ENCODE measurements at places on chromosomes 1 and 21. TPM values are rescaled to one million over a fixed set of nuclear protein-coding genes. Genes with fewer than 3 reads are reported as not detected.

MPZL1 gene
- total RNA-seq, result 43.5 TPM

CRYAA gene
- not detected for total RNA-seq

HSD11B1 gene
- total RNA-seq, result 0.88 TPM

ZNHIT6 gene
- total RNA-seq, result 15.4 TPM

OLIG2 gene
- not detected for total RNA-seq

GRCh38 chr1:116329524-116330341 lies 43.3 kb upstream of the ATP1A1 start:
- H3K27ac ChIP-seq, result peak overlapping the region; percentile 69
- H3K4me1 ChIP-seq, result no peaks in the 10 kb centered on the region
- H3K4me3 ChIP-seq, result no peak overlapping the region

DNA sequence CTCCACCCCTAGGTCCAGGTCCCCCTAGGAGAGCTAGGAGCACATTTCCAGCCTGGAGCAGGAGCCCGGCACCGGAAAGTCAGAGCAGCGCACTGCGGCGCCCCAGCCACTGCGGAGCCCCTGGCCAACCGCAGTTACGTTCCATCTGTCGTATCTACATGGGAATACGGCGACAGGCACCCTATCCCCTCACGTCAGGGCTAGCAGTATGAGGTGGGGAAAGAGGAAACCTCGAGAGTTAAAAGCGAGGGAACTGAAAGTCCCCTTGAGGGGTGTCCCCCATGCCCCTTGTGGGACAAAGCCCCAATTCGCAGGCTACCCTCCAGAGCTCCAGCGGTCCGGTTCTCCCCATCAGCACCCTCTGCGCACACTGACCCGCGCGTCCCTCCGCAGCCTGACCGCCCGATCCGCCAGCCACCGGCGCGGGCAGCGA lies 995 bp downstream of the COLGALT2 start:
- peak overlapping the region; percentile 78 for H3K4me3 ChIP-seq
- no peak for DNase-seq
- no peaks in the 10 kb centered on the region for H3K4me1 ChIP-seq

DNA sequence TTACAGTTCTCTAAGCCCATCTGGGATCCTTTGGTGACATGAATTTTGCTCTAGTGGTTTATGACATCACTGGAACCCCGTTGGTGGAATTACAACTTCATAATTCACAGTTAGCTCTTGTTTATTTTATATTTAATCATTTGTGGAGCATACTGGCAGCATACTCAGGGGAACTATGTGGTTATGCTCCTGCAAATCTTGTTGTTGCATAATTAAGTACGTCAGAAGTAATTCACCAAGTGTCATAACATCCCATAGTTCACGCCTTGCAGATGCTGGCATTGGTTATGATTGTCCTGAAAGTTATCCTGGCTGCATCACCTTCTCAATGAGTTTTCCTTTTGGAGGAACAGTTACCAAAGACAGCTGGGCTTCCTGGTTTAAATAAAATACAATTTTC lies 16.5 kb downstream of the PRRX1 start:
- no peaks in the 10 kb centered on the region for H3K27me3 ChIP-seq
- DNase-seq, result no peak
- no peak overlapping the region for H3K4me3 ChIP-seq
- no peaks in the 10 kb centered on the region for H3K36me3 ChIP-seq
- H3K27ac ChIP-seq, result no peak overlapping the region

- no peaks in the 10 kb centered on the region for H3K27me3 ChIP-seq
- no peak for DNase-seq
- H3K27ac ChIP-seq, result peak overlapping the region; percentile 88
- H3K4me1 ChIP-seq, result peaks cover 9% of the 10 kb centered on the region
Observed at GRCh38 chr1:169368406-169368769, 393 bp downstream of the BLZF1 start.

DNA sequence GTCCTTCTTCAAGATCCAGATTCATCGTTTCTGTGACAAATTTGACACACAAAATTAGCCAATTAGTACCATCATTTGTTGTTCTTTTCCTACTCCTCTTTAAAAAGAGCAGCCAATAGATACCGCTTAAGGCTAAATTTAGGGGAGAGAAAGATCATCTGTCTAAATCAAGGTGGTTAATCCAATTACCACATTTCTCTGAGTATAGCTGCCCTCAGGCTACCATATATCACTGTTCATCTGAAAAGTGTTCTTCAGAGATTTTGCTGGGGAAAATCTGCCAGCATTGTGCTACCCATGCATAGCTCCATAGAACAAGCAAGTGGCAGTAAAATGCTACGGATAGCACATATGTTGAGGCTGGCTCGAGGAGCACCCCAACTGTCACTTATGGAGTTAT lies 110.3 kb upstream of the ESRRG start:
- H3K36me3 ChIP-seq, result no peaks in the 10 kb centered on the region
- no peaks in the 10 kb centered on the region for H3K27me3 ChIP-seq
- no peak overlapping the region for H3K27ac ChIP-seq
- no peak overlapping the region for H3K4me3 ChIP-seq
- H3K4me1 ChIP-seq, result no peaks in the 10 kb centered on the region
- no peak for DNase-seq

GRCh38 chr1:25073640-25074270 lies 143.7 kb upstream of the RUNX3 start:
- no peak overlapping the region for H3K4me3 ChIP-seq
- H3K27ac ChIP-seq, result no peak overlapping the region
- H3K4me1 ChIP-seq, result no peaks in the 10 kb centered on the region

DNA sequence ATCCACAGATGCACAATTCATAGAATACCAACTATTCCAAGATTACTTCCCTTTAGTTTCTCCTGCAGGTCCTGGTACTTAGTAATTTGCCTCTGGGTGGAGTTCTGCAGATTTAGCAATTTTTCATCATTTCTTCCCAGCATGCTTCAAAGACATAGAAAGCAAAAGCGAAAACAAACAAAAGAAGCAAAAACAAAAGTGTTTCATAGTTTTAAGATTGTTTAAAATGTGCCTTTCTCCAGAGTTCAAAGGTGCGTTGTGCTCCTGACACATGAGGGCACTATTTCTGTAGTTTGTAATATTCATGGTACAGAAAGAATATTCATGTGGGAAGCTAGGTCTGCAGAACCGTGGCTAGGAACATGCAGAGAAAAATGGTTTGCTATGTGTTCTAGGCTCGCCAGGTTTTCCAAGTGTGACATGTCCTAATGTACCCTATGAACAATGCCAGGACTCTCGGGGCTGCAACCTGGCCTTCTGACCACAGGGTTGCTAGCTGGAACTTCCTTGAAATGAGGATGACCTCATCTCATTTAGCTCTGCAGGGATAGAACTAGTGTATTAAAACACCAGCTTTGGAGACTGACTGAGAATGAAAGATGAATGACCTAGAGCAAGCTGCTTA lies 30.0 kb upstream of the RCSD1 start:
- H3K36me3 ChIP-seq, result no peaks in the 10 kb centered on the region
- no peak overlapping the region for H3K4me3 ChIP-seq
- H3K4me1 ChIP-seq, result peaks cover 9% of the 10 kb centered on the region
- DNase-seq, result peak; percentile 73
- no peak overlapping the region for H3K27ac ChIP-seq

GRCh38 chr1:157944663-157945280 lies 48.7 kb upstream of the KIRREL1 start:
- no peak overlapping the region for H3K27ac ChIP-seq
- H3K36me3 ChIP-seq, result no peaks in the 10 kb centered on the region
- H3K4me3 ChIP-seq, result no peak overlapping the region
- DNase-seq, result no peak
- no peaks in the 10 kb centered on the region for H3K27me3 ChIP-seq
- no peaks in the 10 kb centered on the region for H3K4me1 ChIP-seq

DNA sequence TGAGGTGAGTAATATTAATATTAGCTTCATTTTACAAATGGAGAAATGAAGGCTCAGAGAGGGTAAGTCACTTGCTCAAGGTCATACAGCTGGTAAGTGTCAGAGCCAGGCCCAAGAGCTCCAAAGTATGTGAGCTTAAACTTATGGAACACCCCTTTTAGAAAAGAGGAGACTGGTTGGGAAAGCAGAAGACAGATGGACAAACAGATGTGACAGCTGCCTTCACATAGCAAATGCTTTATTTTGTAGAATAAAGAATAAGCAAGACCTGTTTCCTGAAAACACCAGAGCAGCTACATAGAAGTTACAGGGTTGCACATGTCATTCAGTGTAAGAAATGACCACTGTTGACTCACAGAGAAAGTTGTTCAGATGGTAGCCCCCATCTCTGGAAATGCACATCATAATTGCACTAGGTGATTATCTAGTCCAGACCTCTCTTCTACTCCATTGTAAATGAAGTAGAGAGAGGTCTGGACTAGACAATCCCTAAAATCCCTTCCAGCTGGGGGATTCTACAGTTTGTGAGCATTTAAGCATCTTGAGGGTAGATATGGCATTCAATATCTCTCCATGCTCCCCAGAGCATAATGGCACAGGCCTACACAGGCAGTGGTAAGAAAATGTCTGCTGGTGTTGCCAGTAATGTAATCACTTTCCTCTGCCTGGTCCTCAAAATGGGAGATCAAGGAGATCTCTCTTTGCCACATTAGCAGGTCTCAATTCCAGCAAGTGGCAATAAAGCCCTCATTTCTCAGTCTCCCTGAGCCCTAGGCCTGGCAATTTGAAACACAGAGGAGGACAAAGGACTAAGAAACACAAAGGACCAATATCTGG lies 188.2 kb upstream of the FGGY start:
- H3K27me3 ChIP-seq, result no peaks in the 10 kb centered on the region
- no peak for DNase-seq
- H3K36me3 ChIP-seq, result no peaks in the 10 kb centered on the region
- H3K4me3 ChIP-seq, result no peak overlapping the region

- DNase-seq, result peak; percentile 51
- no peaks in the 10 kb centered on the region for H3K36me3 ChIP-seq
- peaks cover 10% of the 10 kb centered on the region for H3K4me1 ChIP-seq
- peak within 1 kb of the TSS; percentile 76 for H3K4me3 ChIP-seq
- no peaks in the 10 kb centered on the region for H3K27me3 ChIP-seq
- H3K27ac ChIP-seq, result peak within 1 kb of the TSS; percentile 98
Observed at GRCh38 chr1:155173478-155174323, at the start of gene TRIM46. TRIM46 (plus strand) TSS chr1:155173849; CDS start chr1:155173967, 118 bp downstream.

- H3K27me3 ChIP-seq, result no peaks in the 10 kb centered on the region
- no peak for DNase-seq
- no peak overlapping the region for H3K4me3 ChIP-seq
- H3K36me3 ChIP-seq, result no peaks in the 10 kb centered on the region
- peaks cover 6% of the 10 kb centered on the region for H3K4me1 ChIP-seq
Observed at GRCh38 chr1:164644774-164645644, 86.0 kb downstream of the PBX1 start.

GRCh38 chr1:178716111-178716510 lies 8.9 kb upstream of the RALGPS2 start:
- H3K4me3 ChIP-seq, result no peak overlapping the region
- no peak for DNase-seq
- no peak overlapping the region for H3K27ac ChIP-seq
- H3K4me1 ChIP-seq, result no peaks in the 10 kb centered on the region
- H3K36me3 ChIP-seq, result no peaks in the 10 kb centered on the region
- H3K27me3 ChIP-seq, result no peaks in the 10 kb centered on the region

- H3K27ac ChIP-seq, result no peak overlapping the region
- H3K36me3 ChIP-seq, result no peaks in the 10 kb centered on the region
- no peaks in the 10 kb centered on the region for H3K27me3 ChIP-seq
- no peak overlapping the region for H3K4me3 ChIP-seq
Observed at GRCh38 chr1:185666582-185666981, 67.6 kb upstream of the HMCN1 start.

GRCh38 chr1:29083317-29084195 lies 40.1 kb downstream of the TMEM200B start:
- no peak for DNase-seq
- no peaks in the 10 kb centered on the region for H3K27me3 ChIP-seq
- no peaks in the 10 kb centered on the region for H3K36me3 ChIP-seq
- no peak overlapping the region for H3K4me3 ChIP-seq

DNA sequence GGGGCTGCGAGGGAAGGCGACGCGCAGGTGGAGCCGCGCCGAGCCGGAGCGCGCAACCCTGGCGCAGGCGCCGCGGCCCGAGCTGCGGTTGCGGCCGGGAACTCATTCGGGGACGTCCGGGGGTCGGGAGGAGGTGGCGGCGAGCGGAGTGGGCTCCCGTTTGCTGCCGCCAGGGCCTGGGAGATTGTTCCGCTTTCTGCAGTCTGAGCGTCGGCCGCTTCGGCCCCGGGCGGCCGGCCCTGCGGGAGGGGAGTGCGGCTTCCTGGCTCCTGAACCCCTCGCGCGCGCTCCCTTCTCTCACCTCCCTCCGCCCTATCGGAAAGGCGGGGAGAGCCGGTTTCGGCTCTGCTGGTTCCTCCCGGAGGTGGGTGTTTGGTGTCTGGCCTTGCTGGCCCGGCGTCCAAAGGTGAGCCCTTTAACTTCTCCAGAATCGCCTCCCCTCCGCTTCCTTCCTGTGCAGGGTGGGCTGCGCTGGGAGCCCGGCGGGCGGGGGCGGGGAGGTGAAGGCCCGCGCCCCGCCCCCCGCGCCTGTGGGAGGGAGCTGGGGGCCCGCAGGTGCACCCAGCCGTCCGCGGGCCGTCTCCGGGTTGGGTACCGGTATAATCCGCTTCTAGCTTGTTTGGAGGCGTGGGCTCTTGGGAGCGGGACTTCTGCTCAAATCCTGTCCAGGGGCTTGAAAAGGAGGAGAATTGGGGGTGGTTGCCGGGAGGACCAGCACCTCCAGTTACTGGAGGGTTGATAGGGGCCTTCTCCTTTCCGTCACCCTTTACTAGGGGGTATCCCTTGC lies 683 bp downstream of the LRRC8D start:
- H3K4me3 ChIP-seq, result peak overlapping the region; percentile 78
- H3K36me3 ChIP-seq, result no peaks in the 10 kb centered on the region
- H3K4me1 ChIP-seq, result no peaks in the 10 kb centered on the region

DNA sequence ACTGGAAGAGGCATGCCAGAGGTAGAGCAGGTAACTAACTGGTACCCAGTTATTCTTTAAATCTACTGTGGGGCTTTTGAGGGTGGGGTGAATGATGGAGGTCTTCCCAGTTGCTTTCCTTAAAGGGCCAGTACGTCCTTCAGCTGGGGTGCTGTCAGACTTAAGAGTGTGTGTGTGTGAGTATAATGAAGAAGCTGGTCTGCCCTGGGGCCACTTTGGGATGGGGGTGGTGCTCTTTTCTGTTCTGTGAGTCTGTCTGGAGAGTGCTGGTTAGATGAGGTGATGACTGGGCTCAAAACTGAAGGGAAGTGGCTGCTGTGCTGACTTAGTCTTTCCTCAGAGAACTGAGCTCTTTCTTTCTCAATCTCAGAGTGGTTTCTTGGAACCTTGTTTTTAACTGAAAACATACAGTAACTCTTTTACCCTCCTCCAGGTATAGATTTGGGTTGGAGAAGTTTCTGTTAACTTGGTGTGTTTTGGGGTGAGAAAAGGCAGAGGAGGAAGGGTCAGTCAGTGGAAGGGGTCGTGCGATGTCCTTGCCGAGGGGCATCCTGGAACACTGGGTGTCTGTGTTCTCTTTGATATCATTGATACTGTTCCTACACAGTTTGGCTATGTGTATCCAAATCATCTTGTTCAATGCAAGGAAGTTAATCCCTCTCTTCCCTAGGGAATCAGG lies 746 bp downstream of the MACF1 start:
- H3K36me3 ChIP-seq, result no peaks in the 10 kb centered on the region
- H3K4me3 ChIP-seq, result peak overlapping the region; percentile 33
- H3K27me3 ChIP-seq, result no peaks in the 10 kb centered on the region
- H3K4me1 ChIP-seq, result peaks cover 17% of the 10 kb centered on the region
- DNase-seq, result no peak

Measured in breast epithelium (tissue), 4 donors.